NB4 (cell line): ENCODE measurements at places on chromosomes 1 and 21.
A peak's percentile ranks its signal among the peaks of the same experiment; 100 is the strongest.

DNA sequence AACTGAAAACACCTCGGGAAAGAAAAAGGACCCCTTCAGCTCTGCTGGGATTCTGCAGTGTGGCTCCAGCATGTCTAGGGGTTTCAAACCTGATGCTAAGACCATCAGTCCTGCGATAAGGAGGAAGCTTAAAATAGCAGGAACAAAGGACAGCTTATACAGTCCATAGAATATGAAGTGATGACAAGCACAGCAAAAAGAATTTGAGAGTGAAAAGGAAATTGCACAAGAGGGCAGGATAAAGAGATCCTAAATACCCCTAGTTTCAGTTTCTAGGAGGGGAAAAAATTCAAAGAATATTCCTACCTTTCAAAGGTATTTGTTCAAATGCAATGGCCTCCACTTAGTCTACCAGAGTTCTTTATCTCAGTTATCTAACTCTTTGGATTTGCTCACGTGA lies 171.4 kb downstream of the TGFB2 start:
- no peak for DNase-seq

GRCh38 chr1:74481607-74482006 lies 30.8 kb downstream of the LRRC53 start:
- no peak for DNase-seq

DNA sequence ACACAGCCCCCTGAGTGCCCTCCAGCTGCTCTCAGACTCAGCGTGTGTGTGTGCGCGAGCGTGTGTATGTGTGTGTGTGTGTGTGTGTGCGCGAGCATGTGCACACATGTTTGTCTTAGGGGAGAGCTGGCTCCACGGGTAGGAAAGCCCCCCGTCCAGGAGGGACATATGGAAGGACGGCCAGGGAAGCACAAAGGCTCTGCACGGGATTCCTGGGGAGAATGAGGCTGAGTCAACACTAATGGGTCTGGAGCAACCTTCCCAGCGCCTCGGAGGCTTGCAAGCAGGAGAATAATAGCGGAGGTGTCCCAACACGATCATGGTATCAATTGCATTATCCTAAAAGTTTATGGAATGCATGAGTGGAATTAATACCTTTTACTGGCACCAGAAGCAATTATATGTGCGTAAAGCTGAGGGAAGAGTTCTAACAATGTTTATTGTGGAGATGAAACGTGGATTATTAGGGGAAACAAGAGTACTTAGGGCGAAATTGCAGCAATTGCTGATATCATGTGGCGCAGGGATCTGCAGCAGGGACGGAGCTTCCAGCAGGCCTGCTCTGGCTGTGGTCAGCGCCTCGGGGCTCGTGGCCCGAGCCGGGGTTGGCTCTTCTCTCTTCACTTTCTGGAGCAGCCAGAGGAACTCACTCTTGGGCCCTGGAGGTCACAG lies 40.3 kb upstream of the CCDC27 start:
- DNase-seq, result no peak

GRCh38 chr1:93605026-93605568 lies 76.5 kb downstream of the BCAR3 start:
- no peak for DNase-seq

DNA sequence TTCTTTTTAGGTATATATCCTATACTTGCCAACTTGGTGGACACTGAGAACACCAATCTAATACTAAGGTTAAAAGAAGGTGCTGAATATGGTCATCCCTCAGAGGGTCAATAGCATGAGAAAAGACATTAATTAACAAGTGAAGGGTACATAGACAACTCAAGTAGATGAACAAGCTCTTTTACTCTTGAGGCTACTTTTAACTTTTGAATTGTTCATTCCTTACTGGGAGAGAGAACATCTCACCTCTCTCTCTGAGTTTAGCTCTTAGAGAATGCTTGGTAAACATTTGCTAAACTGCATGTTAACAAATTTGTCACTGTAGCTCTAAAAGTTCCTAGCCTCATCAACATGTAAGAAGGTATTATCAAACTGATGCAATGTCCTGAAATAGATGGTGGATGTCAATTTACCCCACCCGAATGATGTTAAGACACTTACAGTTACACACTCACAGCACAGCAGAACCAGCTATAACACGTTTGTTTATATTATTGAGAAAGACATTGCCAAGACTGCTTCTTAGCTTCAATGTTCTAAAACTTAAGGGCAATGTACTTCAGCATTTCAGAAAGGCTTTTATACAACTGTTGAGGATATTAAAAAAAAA lies 35.9 kb downstream of the HEATR1 start:
- no peak for DNase-seq

- DNase-seq, result no peak
These were observed 210.7 kb upstream of the PTBP2 start for GRCh38 chr1:96510911-96511310.

DNA sequence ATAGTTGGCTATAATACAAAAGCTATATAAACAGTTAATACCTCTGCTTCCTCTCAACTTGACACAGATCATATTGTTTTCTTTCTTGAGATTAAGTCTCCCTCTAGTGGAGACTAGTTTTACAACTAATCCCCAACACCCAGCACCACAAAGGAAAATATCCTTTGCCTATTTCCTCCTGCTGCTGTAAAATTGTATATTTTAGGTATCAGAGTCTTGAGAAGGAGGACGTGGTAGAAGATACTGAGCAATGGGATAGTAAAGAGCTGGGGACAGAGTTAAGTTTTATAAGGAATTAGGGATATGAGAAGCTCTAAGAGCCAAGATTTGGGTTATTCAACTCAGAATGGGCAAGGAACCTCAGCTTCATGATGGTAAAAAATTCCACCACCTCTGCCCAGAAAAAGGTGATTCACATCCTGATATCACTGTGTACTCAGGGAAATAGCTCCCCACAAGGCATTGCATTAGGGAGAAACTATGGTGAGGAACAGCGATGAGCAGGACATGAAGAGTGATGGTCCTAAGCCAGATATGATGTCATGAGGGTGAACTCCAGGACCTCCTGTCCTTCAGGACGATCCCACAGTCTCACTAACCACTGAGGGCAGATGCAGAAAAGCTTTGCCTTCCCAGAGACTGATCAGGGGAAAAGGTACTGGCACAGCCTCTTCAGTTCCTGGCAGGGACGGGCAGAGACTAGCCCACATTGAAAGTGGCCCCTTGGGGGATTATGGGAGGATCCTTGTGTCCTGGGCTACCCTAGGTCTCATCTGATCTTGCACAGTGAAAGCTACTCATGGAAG lies 14.7 kb upstream of the CFAP126 start:
- DNase-seq, result peak; percentile 66

GRCh38 chr1:100502052-100502792 lies 35.7 kb upstream of the GPR88 start:
- DNase-seq, result no peak

- no peak for DNase-seq
These were observed 24.9 kb downstream of the CHML start for GRCh38 chr1:241615043-241615974.

DNA sequence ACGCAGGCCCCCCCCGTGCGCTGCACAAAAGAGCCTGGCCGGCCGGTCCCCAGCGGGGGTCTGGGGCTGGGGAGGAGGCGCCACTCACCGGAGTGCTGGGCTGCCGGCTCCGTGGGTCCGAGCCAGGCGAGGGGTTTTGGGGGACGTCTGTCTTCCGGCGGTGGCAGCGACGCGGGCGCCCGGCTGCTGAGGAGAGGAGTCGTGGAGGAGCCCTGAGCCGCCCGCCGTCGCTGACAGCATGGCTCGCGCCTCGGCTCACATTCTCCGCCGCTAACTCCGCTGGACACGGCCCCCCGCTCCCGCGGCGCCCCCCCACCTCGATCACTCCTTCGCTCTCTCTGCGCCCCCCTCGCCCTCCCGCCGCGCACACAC lies 649 bp downstream of the AHDC1 start:
- DNase-seq, result peak; percentile 58

- no peak for DNase-seq
These were observed 37.2 kb downstream of the TTLL7 start for GRCh38 chr1:83961571-83962295.

DNA sequence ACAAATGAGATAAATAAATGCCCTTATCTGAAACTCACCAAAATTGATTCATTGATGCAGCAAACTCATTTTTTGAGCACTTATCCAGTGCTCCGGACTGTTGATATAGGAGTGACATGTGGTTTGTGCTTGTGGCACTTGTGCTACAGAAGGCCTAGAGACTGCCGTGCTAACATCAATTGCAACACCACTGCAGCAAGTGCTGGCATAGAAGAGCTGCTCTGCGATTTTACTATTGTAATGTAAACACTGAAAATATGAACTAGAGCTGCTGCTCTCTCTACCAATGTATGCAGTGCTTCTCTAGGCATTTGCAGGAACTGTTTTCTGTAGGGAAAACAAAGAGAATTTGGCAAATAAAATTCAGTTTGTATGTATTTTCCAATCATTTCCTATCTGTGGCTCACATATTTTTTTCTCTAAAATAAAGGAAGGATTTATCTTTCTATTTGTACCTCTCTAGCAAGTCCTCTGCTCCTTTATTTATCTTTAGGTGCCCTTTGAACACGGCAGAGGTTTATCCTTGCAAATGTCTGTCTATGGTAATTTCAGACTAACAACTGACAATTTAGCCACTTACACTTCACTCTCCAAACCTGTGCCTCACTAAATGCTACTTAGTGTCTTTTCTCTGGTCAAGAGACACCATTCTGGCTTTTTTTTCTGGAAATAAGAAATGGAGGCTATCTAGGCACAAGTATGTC lies 409.5 kb upstream of the ADGRL2 start:
- DNase-seq, result no peak

- DNase-seq, result no peak
These were observed 431.5 kb downstream of the LMO4 start for GRCh38 chr1:87760155-87760554.

GRCh38 chr1:10975567-10976326 lies 36.7 kb upstream of the TARDBP start:
- no peak for DNase-seq

DNA sequence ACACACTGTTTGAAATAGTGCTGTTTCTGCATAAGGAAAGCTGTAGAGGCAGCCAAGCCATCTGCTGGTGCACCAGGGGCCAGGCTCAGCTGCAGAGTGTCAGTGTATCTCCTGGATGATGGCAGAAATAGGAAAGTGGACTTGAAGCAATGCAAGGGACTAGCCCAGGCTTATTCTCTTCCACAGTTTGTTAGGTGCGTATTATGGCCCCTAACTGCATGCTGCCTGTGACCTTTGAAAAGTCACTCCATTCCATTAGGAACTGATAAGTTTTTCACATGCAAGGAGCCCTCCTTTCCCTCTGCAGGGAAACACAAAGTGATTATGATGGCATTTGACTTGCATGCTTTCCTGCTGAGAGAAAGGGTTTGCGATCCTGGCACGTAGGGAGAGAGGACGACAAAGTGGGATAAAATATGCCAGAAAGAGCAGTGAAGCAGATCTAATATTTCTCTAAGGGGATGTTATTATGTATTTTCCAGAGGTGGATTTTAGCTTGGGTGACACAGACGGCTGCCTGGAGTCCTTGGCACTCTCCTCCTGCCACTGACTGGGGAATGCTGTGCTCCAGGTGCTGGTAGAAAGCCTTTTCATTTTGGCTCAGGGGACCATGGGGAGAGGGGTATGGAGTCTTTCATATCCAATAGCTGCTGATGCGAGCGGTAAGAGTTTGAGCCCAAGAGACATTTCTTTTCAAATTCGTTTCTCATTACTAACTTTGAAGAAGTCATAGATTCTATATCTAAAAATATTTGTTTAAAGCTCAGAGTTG lies 402.1 kb upstream of the B3GALT2 start:
- DNase-seq, result no peak
